ENCODE measurements at places on chromosomes 5 and 9. TPM values are rescaled to one million over a fixed set of nuclear protein-coding genes. Genes with fewer than 3 reads are reported as not detected.

- no peak for DNase-seq
Measured at GRCh38 chr9:92763721-92764380, 782 bp downstream of the BICD2 start.

The PCDHB9 gene
- total RNA-seq: 0.05 TPM

The PCDHGA8 gene
- 0.35 TPM for total RNA-seq

- DNase-seq: no peak
Measured at GRCh38 chr5:72842816-72843215, 26.4 kb downstream of the TNPO1 start.

DNA sequence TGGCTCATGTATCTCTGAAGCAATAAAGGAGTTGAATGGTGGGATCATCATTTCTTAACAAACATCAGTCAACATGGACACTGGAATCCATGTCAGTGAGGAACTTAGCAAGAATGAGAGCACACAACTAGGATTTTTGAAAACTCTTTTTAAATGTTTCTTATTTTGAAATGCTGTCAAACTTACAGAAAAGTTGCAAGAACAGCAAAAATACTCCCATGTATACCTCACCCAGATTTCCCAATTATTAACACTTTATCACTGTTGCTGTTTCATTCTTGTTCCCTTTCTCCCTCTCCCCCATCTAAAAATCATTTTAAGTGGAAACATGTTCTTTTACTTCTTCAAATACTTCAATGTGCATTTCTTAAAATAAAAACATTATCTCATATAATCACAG lies 65.5 kb downstream of the RORB start:
- no peak for DNase-seq

The AGPAT2 gene
- 213 TPM for total RNA-seq

DNA sequence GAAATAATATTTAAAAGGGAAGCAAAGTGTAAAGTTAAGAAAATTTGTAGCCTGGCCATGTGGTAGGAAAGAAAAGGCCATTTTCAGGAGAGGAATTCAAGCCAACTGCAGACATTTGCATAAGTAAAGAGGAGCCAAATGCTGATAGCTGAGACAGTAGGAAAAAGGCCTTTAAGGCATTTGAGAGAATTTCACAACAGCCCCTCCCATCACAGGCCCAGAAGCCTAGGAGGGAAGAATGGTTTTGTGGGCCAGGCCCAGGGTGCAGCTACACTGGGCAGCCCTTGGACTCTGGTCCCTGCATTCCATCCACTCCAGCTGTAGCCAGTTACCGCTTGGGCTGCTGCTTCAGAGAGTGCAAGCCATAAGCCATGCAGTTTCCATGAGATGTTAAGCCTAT lies 1556.8 kb downstream of the EFNA5 start:
- no peak for DNase-seq
